ENCODE measurements at places on chromosomes 11 and 22.

DNA sequence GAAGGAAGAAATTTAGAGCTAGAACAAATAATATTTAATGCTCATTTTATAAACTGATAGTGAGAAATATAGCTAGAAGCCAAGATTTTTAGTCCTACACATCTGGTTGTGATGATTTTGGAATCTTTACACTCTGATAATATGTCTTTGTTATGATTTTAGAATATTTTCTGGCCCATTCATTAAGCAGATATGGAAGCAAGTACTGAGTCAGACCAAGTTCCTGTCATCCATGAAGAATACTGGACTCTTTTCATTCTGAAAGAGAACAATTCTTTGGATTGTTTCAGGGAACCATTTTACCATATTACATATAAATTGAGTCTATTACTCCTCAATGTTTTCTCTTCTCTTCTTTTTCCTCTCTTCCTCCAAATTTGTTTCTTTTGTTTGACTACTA is 227.4 kb downstream of the TMEM135 start:
- no peak for DNase-seq

DNA sequence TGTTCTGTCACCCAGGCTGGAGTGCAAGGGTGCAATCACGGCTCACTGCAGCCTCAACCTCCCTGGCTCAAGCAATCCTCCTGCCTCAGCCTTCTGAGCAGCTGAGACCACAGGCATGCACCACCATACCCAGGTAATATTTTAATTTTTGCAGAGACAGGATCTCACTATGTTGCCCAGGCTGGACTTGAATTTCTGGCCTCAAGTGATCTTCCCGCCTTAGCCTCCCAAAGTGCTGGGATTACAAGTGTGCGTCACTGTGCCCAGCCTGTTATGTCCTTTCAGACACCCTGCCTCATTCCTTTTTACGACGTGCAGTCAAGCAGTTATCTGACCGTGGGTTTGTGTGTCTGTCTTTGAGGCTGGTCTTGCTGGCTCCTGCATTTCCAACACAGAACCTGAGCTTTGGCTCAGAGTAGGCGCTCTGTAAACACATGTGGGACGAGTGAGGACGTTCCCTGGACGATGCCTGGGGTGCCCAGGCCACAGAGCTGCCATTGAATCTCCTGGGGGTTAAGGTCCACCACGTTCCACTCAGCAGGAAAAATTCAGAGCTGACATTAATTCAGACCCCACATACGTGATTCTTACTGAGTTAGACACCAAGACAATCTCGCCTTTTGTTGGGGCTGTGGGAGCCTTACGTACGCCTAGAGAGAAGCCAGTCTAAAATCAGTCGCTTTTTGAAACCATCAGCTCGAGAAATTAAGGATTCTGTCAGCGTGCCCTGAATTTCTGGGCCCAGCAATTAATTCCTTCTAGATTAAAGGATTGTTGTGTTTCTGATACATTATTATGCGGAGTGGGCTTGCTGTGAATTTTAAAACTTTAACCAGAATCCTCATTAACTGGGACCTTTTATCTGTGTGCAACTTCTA is 21.5 kb upstream of the EMID1 start:
- DNase-seq = no peak

- no peak for DNase-seq
These were observed 469.9 kb downstream of the MN1 start for GRCh38 chr22:27331526-27332281.

- DNase-seq = no peak
These were observed 128.1 kb downstream of the CTTN start for GRCh38 chr11:70526116-70527045.

DNA sequence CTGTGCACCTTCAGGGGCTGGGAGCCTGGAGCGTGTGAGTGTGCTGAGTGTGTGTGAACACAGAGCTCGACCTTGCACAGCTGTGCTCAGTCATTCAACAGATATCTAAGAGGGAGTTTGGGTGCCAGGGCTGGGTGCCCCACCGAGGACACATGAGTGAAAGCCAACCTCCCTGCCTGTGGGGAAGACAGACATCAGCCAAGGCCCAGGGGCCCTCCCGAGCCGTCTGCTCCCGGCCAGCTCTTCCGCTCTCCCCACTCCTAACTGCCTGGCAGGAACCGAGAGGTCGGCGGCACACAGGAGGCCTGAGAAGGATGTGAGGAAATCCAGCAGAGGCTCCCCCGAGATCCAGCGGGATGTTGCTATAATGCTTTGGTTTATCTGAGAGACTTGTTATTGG is 32.0 kb downstream of the CERK start:
- DNase-seq = no peak

DNA sequence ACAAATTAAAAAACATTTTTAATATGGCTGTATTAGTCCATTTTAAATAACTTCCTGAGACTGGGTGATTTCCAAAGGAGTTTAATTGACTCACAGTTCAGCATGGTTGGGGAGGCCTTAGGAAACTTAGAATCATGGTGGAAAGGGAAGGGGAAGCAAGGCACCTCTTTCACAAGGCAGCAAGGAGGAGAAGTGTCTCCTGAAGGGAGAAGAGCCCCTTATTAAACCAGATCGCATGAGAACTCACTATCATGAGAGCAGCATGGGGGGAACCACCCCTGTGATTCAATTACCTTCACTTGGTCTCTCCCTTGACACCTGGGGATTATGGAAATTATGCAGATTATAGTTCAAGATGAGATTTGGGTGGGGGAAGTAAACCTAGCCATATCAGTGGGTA is 488.6 kb downstream of the ETS1 start:
- DNase-seq = no peak

GRCh38 chr11:33919645-33920044 is 27.8 kb upstream of the LMO2 start:
- DNase-seq = no peak

DNA sequence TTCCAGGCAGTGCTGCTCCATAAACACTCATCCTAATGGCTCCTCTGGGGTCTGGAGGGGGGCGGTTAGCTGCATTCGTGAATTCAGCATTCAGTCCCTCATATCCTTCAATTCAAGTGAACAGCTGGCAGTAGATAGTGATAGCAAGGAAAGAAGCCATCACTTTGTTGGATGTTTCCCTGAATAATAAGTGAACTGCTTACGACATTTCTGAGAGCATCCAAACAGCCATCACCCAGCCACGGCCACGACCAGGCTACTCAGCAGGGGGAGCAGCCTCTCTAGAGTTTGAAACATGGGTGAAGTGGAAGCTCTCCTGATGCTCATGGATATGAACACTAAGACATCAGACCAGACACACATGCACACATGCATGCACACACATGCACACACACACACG is 163.6 kb downstream of the NTM start:
- DNase-seq = no peak

GRCh38 chr11:73034331-73034730 is 107.8 kb downstream of the FCHSD2 start:
- DNase-seq = peak; percentile 22

- DNase-seq = peak; percentile 91
These were observed 511 bp upstream of the CLCF1 start for GRCh38 chr11:67373648-67374570.

GRCh38 chr11:34136420-34136819 is 31.0 kb downstream of the NAT10 start:
- DNase-seq = no peak

- no peak for DNase-seq
These were observed 88.6 kb downstream of the SNX19 start for GRCh38 chr11:130827451-130828377.
